ENCODE measurements at places on chromosomes 11 and 22.
A peak's percentile ranks its signal among the peaks of the same experiment; 100 is the strongest.

DNA sequence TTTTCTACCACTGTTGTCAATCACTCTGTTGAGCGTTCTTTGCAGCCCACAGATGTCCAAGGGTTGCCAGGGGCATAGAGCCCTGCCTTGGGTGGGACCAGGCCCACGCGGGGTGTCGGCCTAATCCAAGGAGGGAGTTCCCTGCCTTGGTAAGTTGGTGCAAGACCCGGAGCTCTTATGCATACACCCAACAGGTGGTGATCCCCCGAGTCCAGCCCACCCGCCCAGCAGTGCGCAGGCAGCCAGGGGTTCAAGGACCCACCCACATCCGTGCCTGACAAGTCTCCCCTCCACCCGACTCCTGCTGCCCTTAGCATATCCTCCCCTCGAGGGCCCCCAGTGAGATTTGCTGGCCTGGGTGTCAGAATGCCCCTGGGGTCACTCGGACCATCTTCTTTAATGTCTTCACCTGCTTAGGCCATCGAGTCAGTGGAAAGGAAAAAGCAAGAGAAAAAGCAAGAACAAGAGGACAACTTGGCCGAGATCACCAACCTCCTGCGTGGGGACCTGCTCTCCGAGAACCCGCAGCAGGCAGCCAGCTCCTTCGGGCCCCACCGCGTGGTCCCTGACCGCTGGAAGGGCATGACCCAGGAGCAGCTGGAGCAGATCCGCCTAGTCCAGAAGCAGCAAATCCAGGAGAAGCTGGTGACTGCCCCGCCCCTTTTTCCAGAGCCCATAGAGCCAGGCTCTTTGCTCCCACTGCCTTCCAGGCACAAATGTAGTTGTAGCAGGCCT is 12.2 kb downstream of the RIBC2 start:
- no peak for DNase-seq

- DNase-seq = no peak
Observed at GRCh38 chr11:117808784-117809183, 11.8 kb upstream of the DSCAML1 start.

DNA sequence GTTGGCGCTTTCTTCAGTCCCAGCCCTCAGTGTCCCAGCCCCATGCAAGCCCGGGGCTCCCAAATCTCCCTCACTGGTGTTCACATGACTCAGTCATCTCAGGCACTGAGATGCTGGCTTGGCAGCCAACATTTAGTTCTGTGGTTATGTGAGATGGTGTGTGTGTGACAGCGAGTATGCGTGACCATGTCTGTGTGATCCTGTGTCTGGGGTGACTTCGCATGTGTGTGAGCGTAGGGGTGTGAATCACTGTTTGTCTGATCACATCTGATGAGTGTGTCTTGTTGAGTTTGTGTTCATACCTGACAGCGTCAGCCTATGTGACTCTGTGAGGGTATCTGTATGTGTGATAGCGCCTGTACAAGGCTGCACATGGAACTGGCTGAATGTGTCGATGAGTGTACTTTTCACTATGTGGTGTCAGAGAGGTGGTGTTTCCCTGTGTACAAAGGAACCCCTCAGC is 16.2 kb downstream of the CREB3L1 start:
- no peak for DNase-seq

GRCh38 chr11:102762361-102762767 is 18.1 kb downstream of the MMP10 start:
- DNase-seq = no peak

DNA sequence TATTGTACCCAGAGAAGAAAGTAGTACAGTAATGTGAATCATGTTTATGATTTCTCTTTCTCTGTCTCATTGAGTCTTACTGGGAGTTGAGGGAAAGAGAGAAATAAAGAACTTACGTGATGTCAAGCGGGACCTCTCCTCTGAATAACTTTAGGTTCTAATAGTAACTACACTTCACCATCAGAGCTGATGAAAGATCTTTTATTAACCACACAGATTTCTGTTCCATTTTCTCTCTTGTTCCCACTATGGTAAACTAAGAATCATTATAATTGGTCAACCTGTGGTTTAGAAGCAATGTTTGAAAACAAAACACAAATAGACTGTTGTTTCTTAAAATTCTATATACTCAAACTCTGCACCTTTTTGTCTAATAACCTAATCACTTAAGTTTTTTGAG is 142.3 kb downstream of the ELP4 start:
- peak; percentile 15 for DNase-seq

GRCh38 chr22:21681566-21682370 is 16.0 kb downstream of the PPIL2 start:
- no peak for DNase-seq

GRCh38 chr11:130645843-130646197 is 197.4 kb downstream of the ADAMTS15 start:
- DNase-seq = no peak

GRCh38 chr22:32544953-32545558 is 70.4 kb downstream of the FBXO7 start:
- no peak for DNase-seq

DNA sequence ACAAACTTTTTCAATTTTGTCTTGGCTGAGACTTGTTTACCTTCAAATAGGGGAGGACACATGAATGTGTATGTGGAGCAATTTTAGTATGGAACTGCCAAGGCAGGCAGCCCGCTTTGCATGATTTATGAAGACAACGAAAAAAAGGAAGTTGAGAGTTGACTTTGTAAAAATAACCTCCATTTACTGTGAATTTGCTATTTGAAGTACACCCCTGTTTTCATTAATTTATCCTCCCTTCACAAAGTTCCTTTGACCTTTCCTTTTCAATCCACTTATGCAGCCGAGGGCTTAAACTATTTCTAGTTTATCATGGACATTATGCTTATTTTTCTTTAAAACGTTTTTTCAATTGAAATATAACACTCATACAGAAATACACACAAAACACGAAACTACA is 369.6 kb upstream of the CADM1 start:
- peak; percentile 66 for DNase-seq
